ENCODE measurements at places on chromosomes 1 and 21.
A peak's percentile ranks its signal among the peaks of the same experiment; 100 is the strongest.

DNA sequence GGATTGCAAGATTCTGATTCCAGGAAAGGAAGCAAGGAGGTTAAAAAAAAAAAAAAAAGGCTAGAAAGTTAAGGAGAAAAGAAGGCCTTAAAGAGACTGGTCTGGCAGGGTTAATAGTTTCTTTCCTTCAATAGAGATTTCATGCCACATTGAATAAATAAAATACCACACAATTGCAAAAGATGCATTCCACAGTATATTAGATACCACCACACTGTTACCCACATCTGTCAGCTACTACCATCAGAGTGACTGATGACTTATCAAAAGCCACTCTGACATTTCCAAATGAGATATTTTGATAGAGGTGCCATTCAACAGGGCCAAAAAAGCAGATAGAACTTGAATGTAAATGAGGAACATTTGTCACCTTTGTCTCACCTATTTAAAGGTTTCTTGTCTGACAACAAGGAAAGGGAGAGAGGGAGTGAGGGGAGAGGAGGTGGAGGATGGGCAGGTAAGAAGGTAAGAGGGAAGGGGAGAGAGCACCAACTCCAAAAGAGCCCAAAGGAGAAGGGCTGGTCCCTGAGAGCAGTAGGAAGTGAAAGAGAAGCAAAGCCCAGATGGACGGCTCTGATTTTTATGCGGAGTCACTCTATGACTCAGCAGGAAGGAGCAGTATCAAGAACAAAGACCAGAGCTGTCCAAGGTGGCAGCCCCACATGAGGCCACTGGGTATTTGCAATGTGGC is 38.3 kb downstream of the LRRN2 start:
- DNase-seq = no peak

DNA sequence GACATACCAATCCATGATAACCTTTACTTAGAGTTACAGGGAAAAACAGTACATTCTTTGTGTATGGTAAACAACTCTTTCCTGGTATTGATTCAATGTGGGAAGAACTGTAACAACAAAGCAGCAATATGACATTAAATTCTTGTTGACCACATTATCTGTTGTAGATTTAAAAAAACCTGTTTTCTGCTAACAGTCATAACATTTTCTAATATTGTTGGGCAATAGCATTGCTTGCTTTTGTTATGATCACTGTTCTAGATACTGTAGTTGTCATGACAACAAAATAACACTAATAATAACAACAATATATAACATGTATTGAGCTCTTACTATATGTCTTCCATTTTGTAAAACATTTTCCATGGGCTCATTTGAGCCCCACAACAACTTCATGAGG is 54.2 kb downstream of the PDE4B start:
- DNase-seq = no peak

- DNase-seq = peak; percentile 47
Observed at GRCh38 chr1:28091043-28091781, 2.8 kb upstream of the EYA3 start.

DNA sequence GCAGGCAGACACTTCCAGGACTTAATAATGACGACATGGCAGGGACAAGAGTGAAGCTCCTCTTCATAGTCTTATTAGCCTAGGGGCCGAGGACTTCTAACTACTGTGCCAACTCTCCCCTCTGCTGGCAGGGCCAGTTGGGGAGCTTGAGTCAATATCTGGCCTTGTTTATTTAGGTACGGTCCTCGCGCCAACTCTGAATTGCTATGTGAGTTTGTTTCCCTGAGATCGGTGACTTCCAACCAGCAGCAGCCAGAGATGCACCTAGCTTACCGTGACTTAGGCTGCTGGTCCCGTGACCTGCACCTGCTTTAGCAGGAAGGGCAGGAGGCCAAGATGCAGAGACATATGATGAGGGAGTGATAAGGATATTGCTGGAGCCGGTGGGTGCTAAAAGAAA is 451.1 kb downstream of the PCP4 start:
- DNase-seq = no peak

- DNase-seq = no peak
Observed at GRCh38 chr1:167456926-167457325, 61.4 kb downstream of the CD247 start.

GRCh38 chr1:11357276-11357675 is 84.3 kb downstream of the UBIAD1 start:
- DNase-seq = no peak

DNA sequence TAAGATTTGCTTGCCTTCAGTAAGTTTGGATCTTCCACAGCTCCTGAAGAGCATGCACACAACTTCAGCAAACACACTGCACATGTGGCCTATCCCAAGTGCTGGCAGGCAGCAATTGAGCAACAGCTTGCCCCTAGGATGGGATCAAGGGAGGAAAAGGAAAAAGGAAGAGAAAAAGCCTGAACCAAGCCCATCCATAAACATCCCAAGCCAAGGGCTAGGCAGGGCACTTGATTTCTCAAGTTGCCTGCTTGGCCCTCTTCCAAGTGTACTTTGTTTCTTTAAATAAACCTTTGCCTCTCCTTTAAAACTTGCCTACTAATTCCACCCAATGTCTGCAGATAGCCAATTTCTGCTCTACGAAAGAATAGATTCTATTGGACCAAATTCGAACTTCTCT is 49.0 kb upstream of the OLFM3 start:
- DNase-seq = no peak

- DNase-seq = no peak
Observed at GRCh38 chr21:31732597-31733550, 956 bp upstream of the SCAF4 start.

- DNase-seq = no peak
Observed at GRCh38 chr1:227234998-227235405, 83.3 kb downstream of the CDC42BPA start.

GRCh38 chr1:154772056-154772455 is 98.0 kb downstream of the KCNN3 start:
- no peak for DNase-seq

- DNase-seq = no peak
Observed at GRCh38 chr21:17779496-17779895, 39.7 kb downstream of the C21orf91 start.

- no peak for DNase-seq
Observed at GRCh38 chr1:10727751-10728232, 68.7 kb downstream of the CASZ1 start.
